ENCODE measurements at places on chromosomes 6 and 20.

- no peak for DNase-seq
Measured at GRCh38 chr20:56859801-56860261, 230.7 kb downstream of the TFAP2C start.

DNA sequence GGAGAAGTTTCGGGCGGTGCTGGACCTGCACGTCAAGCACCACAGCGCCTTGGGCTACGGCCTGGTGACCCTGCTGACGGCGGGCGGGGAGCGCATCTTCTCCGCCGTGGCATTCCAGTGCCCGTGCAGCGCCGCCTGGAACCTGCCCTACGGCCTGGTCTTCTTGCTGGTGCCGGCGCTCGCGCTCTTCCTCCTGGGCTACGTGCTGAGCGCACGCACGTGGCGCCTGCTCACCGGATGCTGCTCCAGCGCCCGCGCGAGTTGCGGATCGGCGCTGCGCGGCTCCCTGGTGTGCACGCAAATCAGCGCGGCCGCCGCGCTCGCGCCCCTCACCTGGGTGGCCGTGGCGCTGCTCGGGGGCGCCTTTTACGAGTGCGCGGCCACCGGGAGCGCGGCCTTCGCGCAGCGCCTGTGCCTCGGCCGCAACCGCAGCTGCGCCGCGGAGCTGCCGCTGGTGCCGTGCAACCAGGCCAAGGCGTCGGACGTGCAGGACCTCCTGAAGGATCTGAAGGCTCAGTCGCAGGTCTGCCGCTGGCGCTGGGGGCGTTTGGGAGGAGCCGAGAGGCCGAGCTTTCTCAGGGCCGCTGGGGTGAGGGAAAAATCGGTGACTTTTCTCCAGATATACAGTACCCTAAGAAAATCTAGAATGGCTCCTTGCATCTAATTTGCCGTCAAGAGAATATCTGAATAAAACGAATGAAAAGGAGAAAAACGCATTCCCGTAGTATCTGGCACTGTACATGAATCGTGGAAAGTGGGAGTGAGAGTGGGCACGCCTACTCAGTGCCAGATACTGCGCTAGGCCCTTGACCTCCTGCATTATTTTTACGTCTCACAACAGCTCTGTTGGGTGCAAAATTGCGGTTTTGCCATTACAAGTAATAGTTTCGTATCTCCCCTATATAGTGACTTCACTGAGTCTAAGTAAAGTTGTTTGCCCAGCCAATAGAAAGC is 1.0 kb downstream of the CALHM6 start:
- peak; percentile 47 for DNase-seq

GRCh38 chr6:123604067-123604466 is 32.7 kb downstream of the TRDN start:
- no peak for DNase-seq

GRCh38 chr6:81969814-81970213 is 217.3 kb upstream of the TENT5A start:
- no peak for DNase-seq

DNA sequence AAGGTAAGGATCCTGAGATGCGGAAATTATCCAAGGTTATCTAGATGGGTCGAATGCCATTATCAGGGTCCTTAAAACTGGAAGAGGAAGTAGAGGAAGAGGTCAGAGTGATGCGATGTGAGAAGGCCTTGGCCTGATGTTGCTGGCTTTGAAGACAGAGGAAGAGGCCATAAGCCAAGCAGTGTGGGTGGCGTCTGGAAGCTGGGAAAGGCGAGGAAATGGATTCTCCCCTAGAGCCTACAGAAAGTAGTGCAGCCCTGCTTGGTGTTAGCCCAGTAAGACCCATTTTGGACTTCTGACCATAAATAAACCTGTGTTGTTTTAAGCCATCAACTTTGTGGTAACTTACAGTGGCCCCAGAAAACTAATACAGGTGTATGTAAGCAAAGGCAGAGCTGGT is 2.0 kb downstream of the SRXN1 start:
- no peak for DNase-seq

DNA sequence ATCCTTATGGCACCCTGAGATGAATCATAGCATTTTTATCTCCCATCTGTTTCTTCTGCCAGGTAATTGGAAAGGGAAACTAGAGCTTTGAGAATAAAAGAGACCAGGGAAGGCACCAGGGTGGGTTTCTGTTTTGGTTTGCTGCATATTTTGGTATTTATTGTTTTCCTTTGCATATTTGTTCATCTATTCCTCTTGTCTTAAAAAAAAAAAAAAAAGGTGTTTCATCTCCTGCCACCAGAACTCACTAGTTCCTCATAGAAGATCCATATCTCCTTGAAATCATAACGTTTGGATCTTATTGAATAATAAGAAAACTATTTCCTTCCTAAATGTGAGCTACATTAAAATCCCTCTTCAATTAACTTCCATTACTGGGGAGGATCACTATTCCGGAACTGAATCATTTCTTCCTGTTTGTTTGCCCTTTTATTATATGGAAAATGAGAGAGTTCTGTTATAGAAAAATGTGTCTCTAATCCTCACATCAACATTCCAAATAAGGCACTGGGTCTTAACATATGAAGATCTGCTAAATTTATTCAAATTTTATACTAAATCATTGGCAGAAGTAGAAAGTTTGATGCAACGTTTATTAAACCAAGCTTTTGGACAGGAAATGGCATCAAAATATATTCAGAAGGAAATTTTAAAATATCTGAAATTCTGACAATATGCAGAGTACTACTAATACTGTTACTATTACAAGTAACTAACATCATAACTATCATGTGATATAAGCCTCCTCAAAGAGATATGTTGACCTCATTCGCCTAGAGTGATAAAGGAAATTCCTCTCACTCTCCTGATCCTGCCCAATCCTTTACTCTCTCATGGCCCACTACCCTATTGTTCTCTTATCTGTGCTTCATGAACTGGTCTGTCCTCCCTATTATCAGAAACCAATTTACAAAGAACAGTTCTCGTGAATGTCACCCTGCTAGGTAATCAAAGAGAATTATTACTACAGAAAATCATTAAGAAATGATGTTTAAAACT is 229.4 kb upstream of the RSPO3 start:
- no peak for DNase-seq
